Type B pancreatic cell (in vitro differentiated cells): ENCODE measurements at places on chromosomes 7 and 10.

DNA sequence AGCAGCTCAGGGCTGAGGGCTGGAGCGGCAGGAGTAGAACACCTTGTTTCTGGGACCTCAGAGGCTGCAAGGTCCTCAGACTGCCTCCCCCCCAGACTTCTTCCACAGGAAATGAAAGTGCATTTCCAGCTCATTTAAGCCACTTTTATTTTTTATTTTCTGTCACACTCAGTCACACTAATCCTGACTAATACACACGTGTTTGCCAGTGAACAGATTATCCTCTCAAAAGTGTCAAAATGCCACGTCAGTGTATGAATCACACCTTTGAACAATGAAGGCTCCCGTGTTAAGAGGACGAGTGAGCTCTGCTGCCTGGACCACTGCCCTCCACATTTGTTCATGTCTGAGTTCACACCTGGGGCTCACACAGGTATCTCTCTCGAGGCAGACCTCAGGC is 488.5 kb downstream of the DNAJB6 start:
- DNase-seq = no peak

DNA sequence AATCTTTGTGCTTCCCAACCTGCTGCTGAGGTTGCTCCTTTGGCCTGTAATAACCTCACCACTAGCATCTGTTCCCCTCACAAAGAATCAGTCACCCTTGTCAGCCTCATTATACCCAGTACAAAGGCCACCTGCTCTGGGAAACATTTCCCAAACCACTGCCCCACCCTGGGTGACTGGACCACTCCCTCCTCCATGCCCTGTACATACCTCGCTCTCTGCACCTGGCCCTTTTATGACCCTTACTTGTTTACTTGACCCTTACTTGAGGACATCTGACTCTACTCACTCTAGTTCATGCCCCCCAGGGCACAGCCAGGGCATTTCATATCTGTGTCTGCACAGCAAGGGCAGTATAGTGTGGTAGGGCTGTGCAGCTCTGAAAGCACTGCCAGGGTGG is 21.4 kb upstream of the AOC1 start:
- DNase-seq = no peak

DNA sequence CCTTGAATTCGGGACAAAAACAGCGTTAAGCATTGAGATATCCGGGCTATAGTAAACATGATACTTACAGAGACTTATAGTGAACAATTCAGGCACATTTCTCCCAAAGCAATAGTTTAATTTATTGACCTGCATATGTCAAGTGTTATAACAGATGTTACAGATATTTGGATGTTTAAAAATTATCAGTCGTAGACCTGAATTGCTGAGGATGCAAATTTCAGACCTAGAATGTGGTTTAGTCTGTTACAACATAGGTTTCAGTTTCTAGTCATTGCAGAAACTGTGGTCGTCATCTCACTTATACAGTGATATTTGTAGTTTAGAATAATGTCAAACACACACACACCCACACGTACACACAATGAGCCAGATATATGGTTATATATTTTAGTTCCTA is 85.2 kb downstream of the VTI1A start:
- DNase-seq = no peak

- DNase-seq = no peak
Measured at GRCh38 chr7:131124867-131125266, 202.8 kb upstream of the MKLN1 start.

- DNase-seq = no peak
Measured at GRCh38 chr10:5518143-5518542, 6.6 kb upstream of the CALML3 start.

- no peak for DNase-seq
Measured at GRCh38 chr7:26696978-26697377, 167.4 kb downstream of the SKAP2 start.

DNA sequence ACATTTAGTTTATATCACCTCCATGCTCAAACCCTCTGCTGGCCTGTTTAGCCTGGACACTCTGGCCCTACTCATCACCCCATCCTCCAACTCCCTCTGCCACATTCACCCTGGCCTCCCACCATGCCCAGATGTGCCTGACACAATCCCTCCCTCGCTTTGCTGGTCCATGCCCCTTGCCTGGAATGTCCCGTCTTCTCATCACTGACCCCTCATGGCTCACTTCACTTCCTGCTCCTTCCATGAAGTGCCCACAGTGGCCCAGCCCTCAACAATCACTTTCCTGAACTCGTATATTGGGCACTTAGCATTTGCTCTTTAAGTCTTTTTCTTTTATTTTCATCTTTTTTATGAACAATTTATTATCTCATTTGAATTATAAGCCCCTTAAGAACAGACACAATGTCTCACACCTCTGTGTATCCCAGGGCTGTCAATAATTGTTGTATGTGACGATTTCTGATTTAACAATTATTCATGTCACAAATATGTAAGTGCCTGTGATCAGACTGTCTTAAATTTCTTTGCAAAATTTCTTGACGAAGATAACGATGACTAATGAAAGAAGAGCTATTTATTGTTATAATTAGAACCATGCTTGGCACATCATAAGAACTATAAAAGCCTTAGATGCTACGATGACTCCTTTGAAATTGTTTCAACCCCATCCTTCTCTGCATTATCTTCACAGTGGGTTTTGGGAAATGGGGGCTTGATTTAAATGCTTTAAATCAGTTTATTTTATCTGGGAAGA is 209.9 kb upstream of the YAE1 start:
- DNase-seq = no peak

DNA sequence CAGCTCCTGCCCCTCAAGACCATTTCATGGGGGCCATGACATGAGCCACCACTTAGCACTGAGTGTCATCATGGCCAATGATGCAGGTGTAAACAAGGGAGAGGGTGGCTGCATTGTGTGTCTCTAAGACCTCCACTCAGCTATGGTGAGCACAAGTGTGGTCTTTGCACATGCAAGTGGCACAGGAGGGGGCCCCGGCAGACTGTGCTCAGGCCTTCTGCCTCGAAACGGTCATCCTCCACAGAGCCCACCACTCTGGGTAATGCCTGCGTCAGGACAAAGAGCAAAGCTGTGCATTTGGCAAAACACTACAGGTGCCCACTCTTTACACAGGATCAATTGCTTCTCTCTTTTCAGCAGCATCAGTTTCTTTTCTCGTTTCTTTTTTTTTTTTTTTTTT is 125.5 kb downstream of the SH3PXD2A start:
- no peak for DNase-seq

DNA sequence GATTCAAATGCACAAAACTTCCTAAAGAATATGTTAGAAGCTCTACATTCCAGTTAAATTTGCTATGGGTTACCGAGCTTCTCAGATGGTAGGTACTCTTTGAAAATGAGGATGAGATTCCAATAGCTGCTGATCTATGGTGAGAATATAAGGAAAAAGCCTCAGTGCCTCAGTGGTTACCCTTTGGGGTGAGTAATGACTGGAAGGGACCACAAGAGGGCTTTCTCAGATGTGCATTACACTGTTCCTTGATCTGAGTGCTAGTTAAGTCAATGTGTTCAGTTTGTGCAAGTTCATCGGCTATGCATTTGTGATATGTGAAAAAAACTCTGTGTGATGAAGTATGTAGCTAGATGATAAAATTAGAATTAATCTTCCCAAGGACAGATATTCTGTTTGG is 3.5 kb downstream of the NRCAM start:
- no peak for DNase-seq

DNA sequence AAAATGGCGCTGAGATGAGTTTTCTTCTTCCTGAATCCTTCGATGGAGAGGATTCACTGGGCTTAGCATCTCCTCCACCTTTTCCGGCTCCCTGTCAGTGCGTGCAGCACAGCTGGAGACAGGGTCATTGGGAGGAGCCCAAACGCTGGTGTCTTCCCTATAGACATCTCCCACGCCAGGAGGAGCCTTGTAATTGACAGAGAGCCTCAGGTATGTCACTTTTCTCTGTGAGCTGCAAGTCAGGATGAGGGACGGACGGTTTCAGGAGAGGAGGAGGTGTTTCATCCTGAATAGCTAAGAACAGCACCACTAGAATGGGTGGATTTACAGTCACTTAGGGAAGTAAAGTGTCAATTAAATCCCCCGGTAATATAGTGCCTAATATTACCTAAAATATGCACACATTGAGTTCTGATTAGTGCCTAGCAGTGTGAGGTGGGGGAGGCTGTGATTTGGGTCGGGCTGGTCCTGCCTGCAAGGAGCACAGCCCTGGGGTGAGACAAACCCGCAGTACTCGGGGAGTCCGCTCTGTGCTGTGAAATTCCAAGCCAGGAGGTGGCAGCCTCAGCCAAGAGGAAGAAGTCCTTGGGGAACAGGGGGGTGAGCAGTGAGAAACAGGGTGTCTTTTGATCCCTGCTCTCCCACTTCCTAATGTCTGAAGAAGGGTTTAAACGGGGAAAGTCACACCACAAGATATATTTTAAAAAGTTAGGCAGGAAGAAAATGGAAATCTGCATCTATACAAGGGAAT is 28.2 kb downstream of the IL15RA start:
- no peak for DNase-seq

DNA sequence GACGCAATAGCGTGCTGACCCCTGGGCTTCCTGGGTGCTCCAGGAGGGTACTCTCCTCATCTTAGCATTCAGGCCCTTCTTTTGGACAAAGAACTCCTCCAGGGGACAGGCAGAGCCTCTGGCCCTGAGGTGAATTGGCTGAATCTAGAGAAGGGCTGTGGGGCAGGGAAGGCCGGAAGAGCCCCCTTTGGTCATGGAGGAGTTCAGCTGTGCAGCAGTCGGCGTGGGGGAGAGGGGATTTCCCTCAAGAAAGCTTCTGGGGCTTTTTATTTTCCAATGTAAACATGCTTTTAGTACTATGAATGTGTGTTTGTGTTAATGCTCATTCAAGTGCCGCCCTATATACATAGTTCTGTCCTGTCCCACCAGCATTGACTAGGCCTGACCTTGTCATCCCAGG is 38.8 kb downstream of the FIGNL1 start:
- DNase-seq = no peak

DNA sequence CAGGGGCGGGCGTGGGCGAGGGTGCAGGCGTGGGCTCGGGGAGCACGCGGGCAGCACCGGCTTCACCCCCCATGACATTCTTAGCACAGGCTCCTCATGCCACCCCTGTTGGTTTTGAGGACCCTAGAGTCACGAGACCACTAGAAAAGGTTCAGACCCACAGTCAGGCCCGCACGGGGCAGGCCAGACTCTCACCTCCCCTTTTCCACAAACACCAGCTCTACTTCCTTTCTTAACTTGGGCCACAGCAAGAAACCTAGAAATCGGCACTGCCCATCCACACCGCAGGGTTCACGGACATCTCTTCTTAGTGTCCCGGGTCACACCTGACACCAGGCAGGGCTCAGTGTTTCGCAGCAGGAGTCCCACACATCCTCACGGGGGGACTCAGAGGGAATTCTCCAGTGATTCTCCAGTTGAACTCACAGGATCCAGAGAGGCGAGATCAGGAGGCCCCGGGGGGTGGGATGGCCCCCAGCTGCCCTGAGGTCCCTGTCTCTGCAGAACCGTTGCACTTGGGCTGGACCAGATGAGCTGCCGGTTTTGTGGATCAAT is 52.0 kb downstream of the JAKMIP3 start:
- DNase-seq = no peak

GRCh38 chr10:74047304-74047703 is 49.4 kb downstream of the VCL start:
- no peak for DNase-seq

DNA sequence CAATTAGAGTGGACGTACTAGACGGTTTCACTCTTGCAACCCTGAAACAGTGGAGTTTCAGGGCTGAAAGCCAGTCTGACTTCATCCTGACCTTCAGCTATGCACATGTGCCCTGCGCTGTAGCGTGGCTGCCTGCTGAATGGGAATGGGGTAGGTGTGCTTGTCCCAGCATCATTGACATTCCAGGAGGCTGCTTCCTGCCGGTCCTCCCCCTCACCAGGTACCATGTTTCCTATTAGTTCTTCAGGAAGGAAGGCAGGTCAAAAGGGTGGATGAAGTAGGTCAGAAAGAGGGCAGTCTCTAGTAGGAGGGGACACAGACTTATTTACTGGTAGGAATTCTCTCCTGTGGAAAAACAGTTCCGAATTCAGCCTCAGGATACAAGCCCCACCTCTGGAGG is 551.8 kb upstream of the GALNT17 start:
- DNase-seq = no peak

DNA sequence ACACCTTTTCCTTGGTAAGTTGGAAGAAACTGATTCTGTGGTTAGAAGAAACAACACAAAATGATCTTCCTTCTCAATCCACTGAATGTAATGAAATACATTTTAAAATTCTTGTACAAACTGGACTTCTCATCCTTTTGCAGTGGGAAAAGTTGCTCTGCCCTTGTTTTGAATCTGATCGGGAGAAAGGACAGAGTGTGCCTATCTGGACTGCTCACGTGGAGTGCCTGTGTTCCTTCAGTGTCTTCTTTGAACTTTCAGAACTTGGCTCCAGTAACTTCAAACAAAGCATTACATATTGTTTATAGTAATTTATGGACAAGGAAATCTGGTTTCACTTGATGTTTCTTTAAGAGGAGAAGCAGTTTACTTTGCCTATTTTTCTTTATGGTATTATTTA is 17.1 kb downstream of the SLC26A3 start:
- no peak for DNase-seq

DNA sequence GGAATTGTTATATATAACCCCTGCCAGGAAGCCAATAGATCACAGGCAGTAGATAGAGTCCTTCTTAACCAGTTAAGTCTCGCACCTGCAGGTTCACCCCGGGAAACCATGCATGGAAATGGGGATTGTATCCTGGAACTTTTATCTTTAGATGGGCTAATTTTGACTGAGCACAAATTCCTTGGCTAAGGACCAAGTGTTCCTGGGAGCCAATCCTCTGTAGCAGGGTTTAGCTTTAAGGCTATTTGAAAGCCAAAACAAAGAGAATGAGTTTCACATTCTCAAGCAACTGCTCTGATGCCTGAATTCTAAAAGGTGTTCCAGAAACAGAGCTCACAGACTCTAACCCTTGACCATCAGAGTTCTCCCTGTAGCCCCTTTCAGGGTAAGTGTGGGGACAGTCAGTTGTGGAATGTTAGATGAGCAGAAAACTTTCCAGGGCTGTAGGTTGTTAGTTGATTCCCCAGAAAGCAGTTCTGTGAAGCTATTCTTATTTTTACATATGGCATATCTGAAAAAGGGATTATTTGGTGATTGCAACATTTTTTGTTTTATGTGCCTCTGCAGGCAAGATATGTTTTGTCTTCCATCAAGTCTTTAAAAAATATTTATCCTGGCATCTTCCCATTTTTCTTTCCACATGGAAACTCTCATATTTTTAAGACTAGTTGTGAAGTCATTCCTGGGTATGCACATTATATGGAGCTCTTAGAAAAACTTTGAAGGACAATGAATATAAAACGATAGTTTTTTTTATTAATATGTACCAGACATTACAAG is 16.2 kb upstream of the NPVF start:
- DNase-seq = no peak
